ENCODE measurements at places on chromosomes 16 and 17. TPM values are rescaled to one million over a fixed set of nuclear protein-coding genes. Genes with fewer than 3 reads are reported as not detected.

The PPY gene
- not detected for total RNA-seq

The CLEC10A gene
- not detected for total RNA-seq

The TP53TG3D gene
- 0.94 TPM for total RNA-seq

The ZMYND15 gene
- total RNA-seq = 0.64 TPM

The CNTD1 gene
- total RNA-seq = not detected

The ZFP3 gene
- 0.81 TPM for total RNA-seq

The PRR35 gene
- 0.20 TPM for total RNA-seq

The ALDH3A1 gene
- total RNA-seq = 888 TPM

All from A549 treated with ZK216348 at 1 μM for 4 hours (cell line).